Astrocyte (in vitro differentiated cells and primary cell): ENCODE measurements at places on chromosomes 12 and 14. TPM values are rescaled to one million over a fixed set of nuclear protein-coding genes. Genes with fewer than 3 reads are reported as not detected.

GRCh38 chr14:23066368-23066767, 9.0 kb upstream of the CDH24 start:
- no peak overlapping the region for H3K4me3 ChIP-seq
- no peak overlapping the region for H3K27ac ChIP-seq

Gene A2M
- 4.2 and 10.7 TPM in 2 replicates for total RNA-seq

DNA sequence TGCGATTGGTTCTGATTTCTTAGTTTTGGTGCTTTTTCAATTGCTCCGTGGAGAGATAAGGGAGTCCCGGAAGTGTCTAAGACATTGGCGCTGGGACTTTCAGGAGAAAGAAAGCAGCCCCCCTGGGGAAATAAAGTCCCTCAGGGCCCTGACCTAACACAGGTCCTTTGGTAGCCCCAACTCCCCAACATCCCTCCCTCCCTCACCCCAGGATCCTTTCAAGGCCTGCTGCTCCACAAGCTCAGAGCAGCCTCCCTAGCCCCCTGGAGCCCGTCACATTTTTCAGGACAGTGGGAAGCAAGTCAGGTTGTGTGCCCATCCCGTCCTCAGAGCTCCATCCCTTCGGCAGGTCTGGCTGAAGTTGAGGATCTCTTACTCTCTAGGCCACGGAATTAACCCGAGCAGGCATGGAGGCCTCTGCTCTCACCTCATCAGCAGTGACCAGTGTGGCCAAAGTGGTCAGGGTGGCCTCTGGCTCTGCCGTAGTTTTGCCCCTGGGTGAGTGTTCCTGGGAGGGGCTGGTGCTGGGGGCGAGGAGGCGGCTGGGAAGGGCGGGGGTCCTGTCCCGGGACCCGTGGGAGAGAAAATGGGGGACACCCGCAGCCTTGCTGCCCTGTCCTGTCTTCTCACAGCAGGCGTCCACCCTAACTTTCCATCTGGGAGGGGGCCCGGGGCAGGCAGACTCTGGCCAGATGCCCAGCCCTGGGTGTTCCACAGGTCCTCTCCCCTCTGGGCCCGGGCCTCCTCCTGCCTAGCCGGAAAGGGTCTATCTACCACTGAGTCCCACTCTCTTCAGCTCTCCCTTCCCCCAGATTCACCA, 950 bp downstream of the IFI27 start:
- no peak for DNase-seq
- no peaks in the 10 kb centered on the region for H3K36me3 ChIP-seq
- H3K27ac ChIP-seq: no peak overlapping the region
- peaks cover 4% of the 10 kb centered on the region for H3K27me3 ChIP-seq

Gene CMTM5
- not detected in 2 replicates for total RNA-seq

DNA sequence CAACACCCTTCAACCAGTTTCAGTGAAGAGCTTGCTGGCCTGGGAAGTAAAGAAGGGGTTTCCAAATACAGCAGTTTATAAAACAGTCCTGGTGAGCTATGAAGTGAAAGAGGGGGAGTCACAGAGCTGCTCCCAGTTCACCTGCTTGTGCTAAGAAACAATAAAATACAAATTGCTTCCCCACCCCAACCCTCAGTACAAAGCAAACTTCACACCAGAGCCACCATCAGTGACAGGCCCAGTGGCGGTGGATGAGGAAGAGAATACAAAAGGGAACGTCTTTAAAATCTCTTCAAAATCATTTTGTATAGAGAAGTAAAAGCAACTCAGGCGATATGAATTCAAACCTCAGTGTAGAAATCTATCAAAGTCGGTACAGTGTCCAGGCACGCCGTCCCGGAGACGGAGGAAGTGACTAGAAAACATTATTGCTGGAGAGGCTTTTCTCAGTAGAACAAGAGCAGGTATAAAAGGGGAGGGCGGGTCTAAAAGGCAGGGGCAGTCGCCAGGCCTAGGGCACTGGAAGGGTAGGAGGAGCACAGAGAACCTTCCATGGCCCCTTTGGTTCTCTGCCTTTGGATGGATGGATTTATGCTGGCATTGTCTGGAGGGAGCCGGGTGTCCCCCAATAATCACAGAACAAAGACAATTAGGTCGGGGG, 10.5 kb upstream of the RPLP0 start:
- DNase-seq: no peak
- H3K4me3 ChIP-seq: no peak overlapping the region
- peaks cover 30% of the 10 kb centered on the region for H3K36me3 ChIP-seq
- no peak overlapping the region for H3K27ac ChIP-seq
- no peaks in the 10 kb centered on the region for H3K27me3 ChIP-seq

DNA sequence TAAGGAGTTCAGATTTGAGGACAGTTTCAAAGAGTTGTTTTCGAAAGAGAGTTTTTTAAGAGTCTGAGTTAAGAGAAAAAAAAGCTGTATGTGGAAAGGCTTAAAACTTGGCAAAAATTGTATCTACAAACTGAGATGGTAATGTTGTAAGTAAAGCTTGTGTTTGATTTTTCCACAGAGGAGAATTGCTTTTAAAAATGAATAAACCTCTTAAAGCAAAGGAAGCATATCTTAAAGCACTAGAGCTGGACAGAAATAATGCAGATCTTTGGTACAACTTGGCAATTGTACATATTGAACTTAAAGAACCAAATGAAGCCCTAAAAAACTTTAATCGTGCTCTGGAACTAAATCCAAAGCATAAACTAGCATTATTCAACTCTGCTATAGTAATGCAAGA, 50.3 kb downstream of the TMTC3 start:
- H3K36me3 ChIP-seq: peaks cover 10% of the 10 kb centered on the region
- no peak for DNase-seq
- H3K4me1 ChIP-seq: peaks cover 3% of the 10 kb centered on the region
- no peak overlapping the region for H3K4me3 ChIP-seq
- H3K27me3 ChIP-seq: no peaks in the 10 kb centered on the region
- no peak overlapping the region for H3K27ac ChIP-seq

Gene RDH16
- 0.31 and 0.32 TPM in 2 replicates for total RNA-seq

Gene SLC22A17
- 29.3 and 39.5 TPM in 2 replicates for total RNA-seq

GRCh38 chr12:111173391-111173790, 195.5 kb downstream of the PHETA1 start:
- no peak overlapping the region for H3K27ac ChIP-seq
- H3K27me3 ChIP-seq: peaks cover 11% of the 10 kb centered on the region
- no peaks in the 10 kb centered on the region for H3K36me3 ChIP-seq

Gene BDKRB2
- total RNA-seq: 0.70 and 0.89 TPM in 2 replicates

DNA sequence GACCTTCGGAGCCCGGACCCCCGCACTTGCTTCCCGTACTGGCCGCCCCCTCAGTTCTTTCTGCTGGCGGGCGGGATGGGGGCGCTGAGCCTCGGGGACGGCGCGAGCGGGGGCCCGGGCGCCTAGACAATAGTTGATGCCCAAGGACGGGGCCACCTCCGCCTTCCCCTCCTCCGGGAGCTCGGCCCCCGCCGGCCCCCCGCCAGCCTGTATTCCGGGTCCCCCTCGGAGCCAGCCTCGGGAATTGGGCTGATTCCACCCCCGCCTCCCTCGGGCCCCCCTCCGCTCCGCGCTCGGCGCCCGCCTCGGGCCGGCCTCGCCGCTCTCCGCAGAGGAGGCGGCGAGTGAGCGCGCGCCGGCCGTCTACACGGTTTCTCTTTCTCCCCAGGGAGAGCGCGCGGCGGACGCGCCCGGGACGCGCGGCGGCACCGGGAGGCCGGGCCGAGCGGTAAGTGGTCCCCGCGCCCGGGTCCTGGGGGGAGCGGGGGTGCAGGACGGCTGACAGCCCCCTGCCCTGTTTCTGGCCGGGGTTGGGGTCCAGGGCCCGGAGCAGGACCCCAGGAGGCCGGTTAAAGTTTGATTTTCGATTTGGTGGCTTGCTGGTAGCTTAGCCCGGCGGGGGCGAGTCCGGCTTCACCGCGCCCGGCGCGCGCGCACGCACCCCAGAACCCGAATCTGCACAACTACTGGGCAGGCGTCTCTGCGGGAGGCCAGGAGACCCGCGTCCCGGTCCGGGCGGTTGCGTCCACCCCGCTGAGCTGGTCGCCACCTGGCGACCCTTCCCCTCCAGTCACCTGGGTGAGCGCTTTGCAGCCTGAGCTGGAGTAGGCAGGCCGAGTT, 413.7 kb downstream of the PCNX1 start:
- peak; percentile 52 for DNase-seq
- peaks cover 17% of the 10 kb centered on the region for H3K4me1 ChIP-seq
- H3K27ac ChIP-seq: peak overlapping the region; percentile 86
- no peaks in the 10 kb centered on the region for H3K27me3 ChIP-seq

Gene TBC1D30
- 1.2 TPM in 2 replicates for total RNA-seq

GRCh38 chr14:104856869-104857860, 7.9 kb upstream of the CEP170B start:
- no peak overlapping the region for H3K27ac ChIP-seq
- no peaks in the 10 kb centered on the region for H3K36me3 ChIP-seq
- H3K4me3 ChIP-seq: no peak overlapping the region
- no peaks in the 10 kb centered on the region for H3K4me1 ChIP-seq
- DNase-seq: no peak

Gene TSPAN9
- 39.8 and 40.9 TPM in 2 replicates for total RNA-seq

- no peaks in the 10 kb centered on the region for H3K36me3 ChIP-seq
- H3K4me3 ChIP-seq: no peak overlapping the region
- no peak for DNase-seq
- peaks cover 33% of the 10 kb centered on the region for H3K4me1 ChIP-seq
- peaks cover 7% of the 10 kb centered on the region for H3K27me3 ChIP-seq
- H3K27ac ChIP-seq: no peak overlapping the region
These were observed 56.2 kb downstream of the TSPAN9 start for GRCh38 chr12:3133405-3133783.

- no peak for DNase-seq
- no peak overlapping the region for H3K27ac ChIP-seq
- no peak overlapping the region for H3K4me3 ChIP-seq
These were observed 44.2 kb downstream of the ZFP36L1 start for GRCh38 chr14:68748691-68749090.

DNA sequence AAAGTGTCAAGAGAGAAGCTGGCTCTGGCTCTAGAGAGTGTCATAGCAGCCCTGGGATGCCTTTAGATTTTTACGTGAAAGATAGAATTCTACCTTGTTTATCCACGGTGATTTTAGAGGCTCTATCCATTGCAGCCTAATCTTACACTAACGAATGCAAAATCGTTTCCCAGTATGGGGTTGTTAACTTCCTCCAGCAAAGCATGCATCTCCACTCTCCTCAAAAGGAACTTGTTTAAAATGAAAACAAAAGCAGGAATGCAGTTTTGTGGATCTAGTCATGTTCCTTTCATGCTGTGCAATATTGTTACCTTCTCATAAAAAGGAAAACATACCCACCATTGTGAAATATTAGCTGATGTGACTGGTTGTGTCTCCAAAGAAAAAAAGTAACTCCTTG, 88.4 kb downstream of the ANO2 start:
- H3K27ac ChIP-seq: no peak overlapping the region
- H3K27me3 ChIP-seq: peaks cover 4% of the 10 kb centered on the region
- H3K4me3 ChIP-seq: no peak overlapping the region
- H3K36me3 ChIP-seq: no peaks in the 10 kb centered on the region
- no peak for DNase-seq
- H3K4me1 ChIP-seq: no peaks in the 10 kb centered on the region

Gene RNASE7
- 0.19 TPM in 1 of 2 replicates, not detected in the other for total RNA-seq

DNA sequence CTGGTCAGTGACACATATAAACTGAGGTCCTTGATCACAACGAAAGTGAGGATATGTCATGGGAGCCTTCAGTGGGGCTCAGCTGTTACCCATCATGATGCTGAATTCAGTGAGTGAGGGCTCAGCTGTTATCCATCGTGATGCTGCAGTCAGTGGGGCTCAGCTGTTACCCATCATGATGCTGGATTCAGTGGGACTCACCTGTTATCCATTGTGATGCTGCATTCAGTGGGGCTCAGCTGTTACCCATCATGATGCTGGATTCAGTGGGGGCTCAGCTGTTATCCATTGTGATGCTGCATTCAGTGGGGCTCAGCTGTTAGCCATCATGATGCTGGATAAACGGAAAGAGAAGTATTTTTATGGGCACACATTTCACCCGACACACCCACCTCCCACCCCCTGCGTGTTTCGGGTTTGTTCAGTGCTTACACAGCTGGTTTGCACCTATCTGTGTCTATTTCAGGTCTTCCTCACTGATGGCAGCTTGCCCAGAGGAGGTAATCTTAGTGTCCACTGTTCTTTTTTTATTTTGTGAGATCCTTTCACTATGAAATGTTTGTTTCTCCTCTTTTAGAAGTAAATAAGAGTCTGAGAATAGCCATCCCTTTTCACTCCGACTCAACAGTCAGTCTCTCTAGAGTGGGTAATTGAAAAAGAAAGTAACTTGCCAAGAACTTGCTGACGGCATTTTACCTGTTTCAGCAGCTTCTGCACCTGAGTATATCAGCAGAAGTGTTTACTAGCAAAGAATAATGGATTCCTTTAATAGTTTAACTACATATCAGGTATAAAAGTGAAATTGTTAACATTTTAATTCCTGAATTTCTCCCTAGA, 183.0 kb downstream of the ERC1 start:
- H3K27me3 ChIP-seq: no peaks in the 10 kb centered on the region
- no peak overlapping the region for H3K4me3 ChIP-seq
- no peak for DNase-seq
- H3K27ac ChIP-seq: no peak overlapping the region

- H3K4me3 ChIP-seq: peak overlapping the region; percentile 84
- H3K4me1 ChIP-seq: peaks cover 34% of the 10 kb centered on the region
- H3K27me3 ChIP-seq: no peaks in the 10 kb centered on the region
These were observed 1.5 kb downstream of the CORO1C start for GRCh38 chr12:108729612-108730364.

- peak overlapping the region; percentile 62 for H3K27ac ChIP-seq
- DNase-seq: peak; percentile 86
- no peaks in the 10 kb centered on the region for H3K27me3 ChIP-seq
- peaks cover 32% of the 10 kb centered on the region for H3K4me1 ChIP-seq
- H3K36me3 ChIP-seq: no peaks in the 10 kb centered on the region
These were observed 13.3 kb downstream of the IL22 start for GRCh38 chr12:68240079-68240478.
